ENCODE measurements at places on chromosomes 6 and 20.

GRCh38 chr6:72561629-72562028, 60.2 kb upstream of the KCNQ5 start:
- DNase-seq = no peak

GRCh38 chr6:53161481-53162009, 12.9 kb upstream of the GCM1 start:
- DNase-seq = no peak

- peak; percentile 31 for DNase-seq
Measured at GRCh38 chr6:9412951-9413559, 977.7 kb upstream of the SLC35B3 start.

DNA sequence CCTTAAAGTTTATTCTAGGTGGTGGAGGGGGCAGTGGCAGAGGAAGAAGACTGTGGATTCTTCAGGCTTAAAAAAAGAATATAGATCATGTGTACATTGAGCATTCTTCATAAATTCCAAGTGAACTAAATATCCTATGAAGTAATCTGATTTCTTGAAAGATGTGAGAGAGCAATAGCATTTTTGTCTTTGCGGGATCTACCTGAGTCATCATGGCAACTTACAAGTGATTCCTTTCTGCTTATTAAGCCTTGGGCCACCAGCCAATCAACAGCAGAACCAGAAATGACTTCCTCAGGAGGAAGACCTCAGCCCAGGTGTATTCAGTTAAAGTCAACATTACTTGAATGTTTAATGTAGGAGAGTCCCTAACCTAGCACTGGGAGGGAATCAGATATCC, 756.9 kb downstream of the TFAP2A start:
- no peak for DNase-seq

All from NCI-H1694 treated with DMSO at 0.1 percent for 48 hours (cell line).